IMR-90 (cell line): ENCODE measurements at places on chromosomes 7 and 10.

DNA sequence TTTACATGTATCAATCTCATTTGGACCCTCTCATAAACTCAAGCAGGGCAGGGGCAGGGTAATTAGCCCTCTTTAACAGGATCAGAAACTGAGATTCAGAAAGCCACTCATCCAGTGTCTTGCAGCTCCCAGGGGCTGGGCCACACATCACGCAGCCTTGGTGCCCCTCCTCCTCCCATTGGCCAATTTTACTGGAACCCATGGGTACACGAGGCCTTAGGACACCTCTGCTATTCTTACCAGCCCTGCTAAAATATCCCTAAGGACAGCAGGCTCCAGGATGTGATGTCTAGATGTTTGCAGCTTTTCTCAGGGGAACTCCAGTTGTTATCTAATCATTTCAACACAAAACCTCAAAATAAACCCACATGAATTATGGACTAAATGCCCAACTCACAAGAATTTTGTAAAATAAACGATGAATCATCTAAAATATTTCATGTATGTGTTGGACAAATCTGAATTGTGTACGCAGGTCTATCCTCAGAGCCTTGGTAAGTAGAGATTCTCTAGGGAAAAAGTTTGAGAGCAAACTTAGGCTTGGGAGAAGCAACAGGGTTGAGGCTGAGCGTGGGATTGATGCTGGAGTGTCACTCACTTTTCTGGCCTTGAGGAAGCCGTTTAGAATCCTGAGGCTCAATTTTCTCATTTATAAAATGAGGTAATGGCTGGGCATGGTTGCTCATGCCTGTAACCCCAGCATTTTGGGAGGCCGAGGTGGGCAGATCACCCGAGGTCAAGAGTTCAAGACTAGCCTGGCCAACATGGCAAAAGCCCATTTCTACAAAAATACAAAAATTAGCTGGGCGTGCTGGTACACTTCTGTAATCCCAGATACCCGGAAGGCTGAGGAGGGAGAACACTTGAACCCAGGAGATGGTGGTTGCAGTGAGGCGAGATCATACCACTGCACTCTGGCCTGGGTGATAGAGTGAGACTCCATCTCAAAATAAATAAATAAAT, 69.7 kb upstream of the TNS3 start:
- H3K4me1 ChIP-seq = peaks cover 37% of the 10 kb centered on the region
- H3K4me3 ChIP-seq = no peak overlapping the region
- no peaks in the 10 kb centered on the region for H3K36me3 ChIP-seq
- no peaks in the 10 kb centered on the region; the same call in 1 of the 2 replicates for H3K27me3 ChIP-seq

DNA sequence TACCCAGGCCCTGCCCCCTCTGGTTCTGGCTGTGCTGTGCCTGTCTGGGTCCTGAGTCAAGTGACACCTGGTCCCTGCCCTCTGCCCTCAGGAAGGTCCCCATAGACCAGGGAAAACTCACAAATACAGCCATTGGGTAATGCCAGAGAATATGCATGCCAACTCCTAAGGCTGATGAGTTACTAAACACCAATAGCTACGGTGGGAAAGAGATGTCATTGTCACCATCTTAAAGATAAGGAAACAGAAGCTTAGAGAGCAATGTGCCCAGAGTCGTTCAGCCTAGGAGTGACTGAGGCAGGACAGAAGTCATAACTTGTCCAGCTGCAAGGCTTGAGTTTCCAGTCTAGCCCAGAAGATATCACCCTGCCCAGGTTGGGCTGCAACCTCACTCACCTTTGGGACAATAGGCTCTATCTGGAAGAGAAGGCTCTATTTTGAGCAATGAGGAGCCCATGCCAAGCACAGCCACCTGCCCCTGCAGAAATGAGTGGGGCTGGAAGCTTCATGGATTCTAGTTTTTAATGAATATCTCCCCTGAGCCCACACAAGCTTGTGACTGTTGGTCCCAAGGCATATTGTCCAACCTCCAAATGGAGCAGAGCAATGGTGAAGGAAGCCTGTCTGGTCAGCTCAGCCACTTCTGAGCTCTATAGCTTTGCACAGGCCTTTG, 42.6 kb downstream of the ZNF273 start:
- peaks cover 29% of the 10 kb centered on the region for H3K27me3 ChIP-seq
- no peaks in the 10 kb centered on the region for H3K36me3 ChIP-seq
- DNase-seq = no peak
- no peak overlapping the region for H3K4me3 ChIP-seq
- H3K4me1 ChIP-seq = no peaks in the 10 kb centered on the region
- no peak overlapping the region for H3K27ac ChIP-seq

GRCh38 chr10:18231480-18231879, 91.3 kb downstream of the CACNB2 start:
- no peak overlapping the region for H3K27ac ChIP-seq
- H3K36me3 ChIP-seq = no peaks in the 10 kb centered on the region
- no peak overlapping the region for H3K4me3 ChIP-seq
- H3K4me1 ChIP-seq = no peaks in the 10 kb centered on the region
- no peaks in the 10 kb centered on the region for H3K27me3 ChIP-seq

DNA sequence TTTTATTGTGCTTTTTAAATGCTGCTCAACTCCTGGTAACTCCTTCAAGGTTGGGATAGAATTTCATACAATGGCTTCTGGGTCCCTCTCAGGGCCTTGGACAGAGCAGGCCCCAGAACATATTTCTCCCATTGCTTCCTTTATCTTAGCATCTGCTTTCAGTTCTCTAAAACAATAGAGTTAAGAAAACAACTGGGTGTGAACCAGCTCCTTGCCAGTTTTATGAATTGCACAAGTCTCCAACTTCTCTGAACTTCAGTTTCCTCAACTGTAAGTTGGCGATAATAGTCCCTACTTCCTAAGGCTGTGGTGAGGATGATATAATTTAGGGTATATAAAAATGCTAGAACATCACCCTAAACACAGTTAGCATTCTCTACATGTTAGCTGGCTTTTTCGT, 77.0 kb upstream of the INHBA start:
- no peaks in the 10 kb centered on the region for H3K36me3 ChIP-seq
- H3K27ac ChIP-seq = no peak overlapping the region
- H3K4me3 ChIP-seq = no peak overlapping the region
- no peak for DNase-seq
- no peaks in the 10 kb centered on the region for H3K27me3 ChIP-seq

DNA sequence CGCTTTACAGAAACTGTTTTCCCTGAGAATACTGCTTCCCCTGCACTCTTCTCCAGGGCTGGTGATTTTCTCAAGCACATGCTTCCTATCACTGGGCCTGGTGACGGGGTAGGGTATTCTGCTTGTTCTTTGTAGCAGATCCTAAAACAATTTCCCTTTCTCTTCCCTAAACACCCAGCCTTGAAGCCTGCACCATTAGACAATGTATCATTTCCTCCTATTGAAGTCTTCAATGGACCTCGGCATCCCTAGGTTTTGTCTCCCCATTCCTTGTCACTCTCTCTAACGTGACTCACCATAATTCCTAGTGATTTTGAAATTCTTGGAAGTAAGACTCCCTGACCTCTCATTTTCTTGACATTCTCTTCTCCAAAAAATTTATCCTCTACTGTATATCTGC, 109.5 kb upstream of the GHITM start:
- no peak overlapping the region for H3K4me3 ChIP-seq
- H3K36me3 ChIP-seq = no peaks in the 10 kb centered on the region
- no peaks in the 10 kb centered on the region for H3K27me3 ChIP-seq

DNA sequence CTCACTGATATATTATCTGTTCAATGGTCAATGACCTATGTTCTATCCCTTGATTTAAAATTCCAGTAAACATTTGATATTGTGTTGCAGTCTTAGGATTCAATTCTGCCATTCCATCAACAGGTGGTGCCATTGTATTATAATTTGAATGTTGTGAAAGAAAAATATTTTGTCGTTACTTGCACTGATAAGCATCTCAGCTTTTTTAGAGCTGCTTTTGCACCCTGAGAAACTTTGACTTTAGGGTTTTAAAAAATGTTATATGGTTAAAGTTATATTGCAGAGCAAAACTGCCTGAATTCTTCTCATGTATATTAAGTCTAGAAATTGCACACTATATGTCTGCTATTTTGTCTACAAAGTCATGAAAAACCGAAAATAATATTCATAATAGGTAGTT, 18.8 kb upstream of the MINDY3 start:
- no peaks in the 10 kb centered on the region for H3K36me3 ChIP-seq
- no peak overlapping the region for H3K27ac ChIP-seq
- H3K4me3 ChIP-seq = no peak overlapping the region

DNA sequence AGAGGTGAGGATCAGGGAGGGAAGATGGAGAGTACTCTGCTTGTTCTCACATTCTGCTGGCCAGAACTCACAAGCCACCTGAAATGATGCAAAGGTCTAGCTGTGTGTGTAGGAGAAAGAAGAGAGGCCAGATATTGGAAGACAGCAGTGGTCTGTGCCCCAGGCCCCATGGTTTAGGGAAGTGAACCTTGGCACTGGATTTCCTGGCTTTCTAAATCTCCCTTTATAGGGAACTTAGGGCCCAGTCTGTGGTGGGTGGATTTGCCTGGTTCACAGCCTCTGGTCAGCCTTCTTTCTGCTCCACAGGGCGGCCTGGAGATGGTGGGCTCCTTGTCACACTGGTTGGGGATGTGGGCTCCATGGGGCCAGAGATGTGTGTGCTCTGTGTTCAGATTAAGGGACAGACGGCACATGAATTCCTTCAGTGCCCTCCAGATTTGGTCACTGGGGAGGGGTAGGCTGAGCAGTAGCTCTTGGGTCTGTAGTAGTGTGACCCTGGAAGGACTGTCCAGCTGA, 9.5 kb upstream of the SH2D4B start:
- H3K36me3 ChIP-seq = no peaks in the 10 kb centered on the region
- no peak for DNase-seq
- H3K27ac ChIP-seq = no peak overlapping the region
- H3K4me3 ChIP-seq = no peak overlapping the region

DNA sequence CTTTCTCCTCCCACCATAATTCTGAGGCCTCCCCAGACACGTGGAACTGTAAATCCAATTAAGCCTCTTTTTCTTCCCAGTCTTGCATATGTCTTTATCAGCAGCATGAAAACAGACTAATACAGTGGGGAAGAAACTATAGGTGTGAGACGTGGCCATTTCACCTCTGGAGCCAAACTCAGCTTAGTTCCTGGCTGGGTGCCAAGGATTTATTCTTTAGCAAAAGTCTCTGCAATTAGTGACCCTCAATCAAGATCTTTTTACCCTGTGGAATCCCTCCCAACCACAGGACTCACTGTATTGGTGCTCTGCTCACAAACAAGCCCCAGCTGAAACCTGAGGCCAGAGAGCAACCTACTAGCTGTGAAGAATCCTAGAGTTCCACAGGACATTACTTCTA, 28.1 kb upstream of the SFTPD start:
- peaks cover 26% of the 10 kb centered on the region for H3K27me3 ChIP-seq
- H3K4me1 ChIP-seq = no peaks in the 10 kb centered on the region
- H3K36me3 ChIP-seq = no peaks in the 10 kb centered on the region
- no peak overlapping the region for H3K4me3 ChIP-seq
- DNase-seq = no peak

GRCh38 chr10:122273966-122274545, 3.0 kb downstream of the BTBD16 start:
- H3K27ac ChIP-seq = no peak overlapping the region
- 0 out of 2 replicates have a peak, but pooled peaks cover 1% of the 10 kb centered on the region for H3K4me1 ChIP-seq
- H3K27me3 ChIP-seq = no peaks in the 10 kb centered on the region
- no peak overlapping the region for H3K4me3 ChIP-seq
- no peak for DNase-seq
- H3K36me3 ChIP-seq = no peaks in the 10 kb centered on the region

GRCh38 chr10:27439101-27439500, 65.0 kb upstream of the RAB18 start:
- DNase-seq = no peak
- no peak overlapping the region for H3K4me3 ChIP-seq
- H3K4me1 ChIP-seq = no peaks in the 10 kb centered on the region
- no peaks in the 10 kb centered on the region for H3K36me3 ChIP-seq
- peaks cover 3% of the 10 kb centered on the region; the same call in 1 of the 2 replicates for H3K27me3 ChIP-seq
- H3K27ac ChIP-seq = no peak overlapping the region

- H3K4me3 ChIP-seq = no peak overlapping the region
- no peak for DNase-seq
- no peak overlapping the region for H3K27ac ChIP-seq
Measured at GRCh38 chr10:104622175-104622574, 18.9 kb upstream of the SORCS3 start.

DNA sequence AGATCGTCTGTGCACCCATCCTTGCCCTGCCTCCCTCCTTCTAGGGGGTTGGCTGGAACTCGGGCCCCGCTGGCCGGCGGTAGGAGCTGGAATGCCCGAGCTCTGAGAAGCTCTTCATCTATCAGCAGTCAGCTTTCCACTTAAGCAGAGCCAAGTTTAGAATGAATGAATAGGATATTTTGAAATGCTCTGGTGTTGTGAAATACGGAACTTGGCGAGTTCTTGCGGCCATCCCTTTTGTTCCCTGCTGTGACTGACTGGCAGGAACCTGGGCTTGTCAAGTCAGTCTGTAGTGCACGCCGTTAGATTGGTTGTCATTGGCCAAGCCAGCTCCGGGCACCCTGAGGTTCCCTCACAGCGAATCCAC, 33.3 kb downstream of the FOXK1 start:
- H3K27ac ChIP-seq = peak overlapping the region; percentile 75
- H3K27me3 ChIP-seq = no peaks in the 10 kb centered on the region

DNA sequence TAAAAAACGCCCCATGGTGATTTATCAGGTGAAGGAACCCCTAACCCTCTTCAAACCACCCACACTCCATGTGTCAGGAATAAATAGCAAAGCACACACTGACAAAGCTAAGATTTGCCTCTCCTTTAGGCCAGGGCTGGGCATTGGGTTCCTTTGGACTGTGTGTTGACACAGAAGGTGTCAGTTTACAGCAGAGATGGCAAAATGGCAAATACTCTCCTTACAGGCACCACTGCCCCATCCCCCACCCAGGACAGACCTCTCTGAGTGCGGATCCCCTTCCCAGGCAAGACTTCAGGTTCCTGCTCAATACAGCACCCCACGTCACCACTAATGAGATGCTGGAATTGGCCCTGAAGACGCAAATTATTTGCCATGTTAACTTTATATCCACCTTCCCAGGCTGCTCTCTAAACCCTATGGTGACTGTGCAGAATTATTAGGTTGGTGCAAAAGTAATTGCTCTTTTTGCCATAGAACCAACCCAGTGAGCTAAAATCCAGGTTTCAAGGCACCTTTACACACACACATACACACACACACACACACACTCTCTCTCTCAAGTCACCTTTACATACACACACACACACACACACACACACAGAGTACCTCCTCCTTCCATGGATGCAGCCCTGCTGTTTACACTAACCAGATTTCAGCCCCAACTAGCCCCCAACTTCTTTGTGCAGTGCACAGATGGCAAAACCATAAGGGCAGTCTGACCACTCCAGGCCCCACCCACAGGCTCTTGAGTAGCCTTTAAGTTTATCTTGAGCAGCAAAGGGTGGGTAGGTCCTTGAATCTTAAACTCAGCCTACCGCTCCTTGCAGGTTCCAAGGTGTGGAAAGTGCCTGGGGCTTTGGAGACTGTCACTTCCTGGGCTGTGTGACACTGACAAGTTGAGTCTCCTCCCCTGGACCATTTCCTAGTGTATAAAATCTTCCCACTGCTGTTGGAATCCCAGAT, 4.0 kb upstream of the ZCCHC24 start:
- no peak for DNase-seq
- no peak overlapping the region for H3K27ac ChIP-seq
- no peaks in the 10 kb centered on the region for H3K27me3 ChIP-seq
- H3K4me3 ChIP-seq = no peak overlapping the region

GRCh38 chr7:139613971-139614411, 90.5 kb downstream of the CLEC2L start:
- peaks cover 66% of the 10 kb centered on the region for H3K36me3 ChIP-seq
- DNase-seq = no peak
- no peak overlapping the region for H3K4me3 ChIP-seq
